ENCODE measurements at places on chromosomes 16 and 17. TPM values are rescaled to one million over a fixed set of nuclear protein-coding genes. Genes with fewer than 3 reads are reported as not detected.

Gene ZNF213
- total RNA-seq, result 9.7 TPM

Gene RNF151
- not detected for total RNA-seq

Gene AIPL1
- total RNA-seq, result not detected

Gene CES3
- total RNA-seq, result 1.1 TPM

Gene ADAMTS18
- not detected for total RNA-seq

Gene OSGIN1
- total RNA-seq, result 5.6 TPM

Gene CDK5RAP3
- 73.4 TPM for total RNA-seq

Gene USP31
- 8.7 TPM for total RNA-seq

Gene MSLN
- total RNA-seq, result 2.8 TPM

Gene NUBP2
- 45.6 TPM for total RNA-seq

Gene TTLL6
- 0.12 TPM for total RNA-seq

Gene MYH2
- 0.56 TPM for total RNA-seq

Gene TP53TG3F
- total RNA-seq, result not detected

Gene NDUFAF8
- 41.2 TPM for total RNA-seq

Gene NHLRC4
- 0.12 TPM for total RNA-seq

Gene RRN3
- total RNA-seq, result 16.5 TPM

Gene AOC3
- 5.7 TPM for total RNA-seq

Gene C1QTNF8
- not detected for total RNA-seq

Gene DHODH
- total RNA-seq, result 6.2 TPM

Gene PRSS8
- 59.3 TPM for total RNA-seq

Gene GSG1L
- total RNA-seq, result not detected

Gene GLIS2
- 0.80 TPM for total RNA-seq

Gene PLEKHH3
- total RNA-seq, result 49.6 TPM

Gene DNAH17
- 0.12 TPM for total RNA-seq

Gene PIRT
- total RNA-seq, result not detected

Gene SYNGR3
- total RNA-seq, result 0.16 TPM

Gene KRT40
- total RNA-seq, result not detected

Gene AGRP
- not detected for total RNA-seq

Gene CIBAR2
- not detected for total RNA-seq

Gene MYOCD
- 1.3 TPM for total RNA-seq

Gene ATP1B2
- total RNA-seq, result 0.36 TPM

Gene SLC38A8
- not detected for total RNA-seq

Gene P2RX5
- 0.72 TPM for total RNA-seq

Gene TP53TG3C
- total RNA-seq, result not detected

Gene IL21R
- total RNA-seq, result 0.56 TPM

Gene PCTP
- 9.1 TPM for total RNA-seq

Gene KRTAP1-5
- not detected for total RNA-seq

Gene BEAN1
- 0.92 TPM for total RNA-seq

Gene KIF2B
- not detected for total RNA-seq

Gene INTS2
- 8.6 TPM for total RNA-seq

Gene KRTAP3-1
- not detected for total RNA-seq

Gene HOXB6
- 0.28 TPM for total RNA-seq

Gene FN3K
- total RNA-seq, result 3.2 TPM

Gene MYH8
- total RNA-seq, result not detected

Gene GAA
- 13.2 TPM for total RNA-seq

Gene HNF1B
- not detected for total RNA-seq

Gene TMEM238L
- total RNA-seq, result 2.3 TPM

Gene HBM
- not detected for total RNA-seq

Gene NPTX1
- total RNA-seq, result not detected

Gene TPSG1
- total RNA-seq, result 0.24 TPM

Gene MFAP4
- 5.2 TPM for total RNA-seq

Gene CD300E
- total RNA-seq, result 0.12 TPM

Gene DNAAF8
- total RNA-seq, result 0.28 TPM

Gene HBA2
- 8.2 TPM for total RNA-seq

Gene SLC25A11
- 42.4 TPM for total RNA-seq

Gene KCNH4
- not detected for total RNA-seq

Gene NHERF2
- total RNA-seq, result 21.6 TPM
